ENCODE measurements at places on chromosomes 7 and 10.

GRCh38 chr7:74306730-74307469 lies 17.7 kb downstream of the CLIP2 start:
- DNase-seq: no peak

DNA sequence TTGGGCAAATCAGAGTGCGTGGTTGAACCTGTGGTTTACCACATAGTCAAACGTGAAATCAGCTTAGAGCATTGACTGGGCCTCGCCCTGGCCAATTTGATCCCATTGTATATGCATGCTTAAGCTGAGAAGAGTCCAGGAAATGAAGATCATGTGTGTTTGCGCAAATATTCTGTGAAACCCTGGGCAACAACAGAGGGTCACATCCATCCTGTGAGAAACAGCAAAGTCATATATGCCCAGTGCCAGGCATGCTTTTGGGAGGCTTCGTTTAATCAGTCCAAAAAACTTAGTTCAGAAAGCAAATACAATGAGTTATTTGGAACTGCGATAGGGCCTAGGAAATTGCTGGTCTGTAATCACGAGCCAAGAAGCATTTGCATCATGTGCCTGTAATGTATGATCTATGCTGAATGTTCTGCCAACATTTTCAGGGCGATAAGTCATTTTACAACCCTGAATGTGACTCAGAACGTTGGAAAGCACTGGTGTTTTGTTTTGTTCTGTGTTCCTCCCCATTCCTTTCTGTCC lies 412.1 kb upstream of the CELF2 start:
- DNase-seq: no peak

GRCh38 chr10:120428754-120429153 lies 28.3 kb upstream of the PLPP4 start:
- no peak for DNase-seq

DNA sequence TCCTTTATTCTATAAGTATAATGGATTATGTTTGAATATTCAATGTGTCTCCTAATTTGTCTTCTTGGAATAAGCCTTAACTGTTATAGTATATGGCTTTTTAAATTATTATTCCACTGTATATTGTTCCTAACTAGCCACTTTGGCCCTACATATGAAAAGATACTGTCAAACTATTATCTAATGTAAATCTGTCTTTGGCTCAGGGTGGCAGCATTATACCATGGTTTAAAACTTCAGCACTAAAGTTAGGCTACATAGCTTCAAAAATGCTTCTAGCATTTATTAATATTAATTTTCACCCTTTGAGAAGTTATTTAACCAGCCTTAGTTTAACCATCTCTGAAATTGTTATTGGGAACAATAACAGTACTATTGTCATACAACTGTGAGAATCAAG lies 543.1 kb upstream of the MBL2 start:
- DNase-seq: no peak

GRCh38 chr7:36764929-36765328 lies 40.6 kb upstream of the AOAH start:
- DNase-seq: no peak

GRCh38 chr10:44650691-44651661 lies 260.2 kb upstream of the TMEM72 start:
- no peak for DNase-seq

DNA sequence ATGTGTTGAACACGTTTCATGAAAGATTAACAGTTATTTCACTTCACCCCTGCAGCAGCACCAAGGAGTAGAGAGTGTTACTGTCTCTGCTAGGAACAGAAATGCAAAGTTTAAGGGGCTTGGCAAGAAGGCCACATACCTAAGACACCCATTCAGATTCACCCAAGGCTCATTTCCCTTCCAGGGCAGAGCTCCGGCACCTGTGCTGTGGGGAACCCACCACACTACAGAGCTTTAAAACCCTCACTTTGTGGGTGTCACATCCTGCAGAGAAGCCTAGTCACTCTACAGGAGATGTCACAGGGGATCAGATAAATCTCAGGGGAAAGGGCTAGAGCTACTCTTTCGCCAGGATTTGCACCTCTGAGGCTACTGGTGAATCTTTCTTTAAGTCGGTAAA lies 176.1 kb upstream of the KLF6 start:
- DNase-seq: peak; percentile 74

DNA sequence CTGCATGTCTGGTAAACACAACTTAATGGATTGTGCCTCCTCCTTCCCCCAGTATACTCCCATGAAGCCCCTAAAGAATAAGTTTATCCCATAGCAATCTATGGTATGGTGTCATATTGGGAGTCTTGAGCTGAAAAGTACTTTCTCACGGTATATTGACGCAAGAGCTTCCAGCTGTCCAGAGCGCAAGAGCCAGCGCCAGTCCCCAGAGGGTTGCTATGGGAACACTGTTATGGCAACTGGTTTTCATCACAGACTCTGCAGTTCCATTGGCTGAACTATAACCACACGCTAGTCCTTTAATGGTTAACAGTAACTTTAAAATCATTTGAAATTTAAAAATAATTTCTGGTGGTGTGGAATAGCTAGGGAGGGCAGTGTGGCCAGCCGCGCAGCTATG lies 46.9 kb downstream of the PRPF18 start:
- no peak for DNase-seq

DNA sequence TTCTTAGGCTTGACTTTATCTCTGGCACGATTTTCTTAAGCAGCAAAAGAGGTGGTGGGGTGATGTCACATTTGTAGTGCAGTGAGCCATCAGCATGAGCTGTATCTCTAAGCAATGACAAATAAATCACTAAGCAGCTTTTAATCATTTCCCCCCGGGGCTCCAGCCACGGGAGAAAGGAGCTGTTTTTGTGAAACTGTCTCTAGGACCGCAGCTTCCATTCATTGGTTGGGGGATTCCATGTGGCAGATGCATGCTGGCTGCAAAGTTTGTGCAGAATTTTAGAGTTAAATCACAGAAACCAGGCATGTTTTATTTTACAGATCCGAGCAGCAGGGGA lies 464 bp downstream of the KIAA1217 start:
- DNase-seq: no peak

DNA sequence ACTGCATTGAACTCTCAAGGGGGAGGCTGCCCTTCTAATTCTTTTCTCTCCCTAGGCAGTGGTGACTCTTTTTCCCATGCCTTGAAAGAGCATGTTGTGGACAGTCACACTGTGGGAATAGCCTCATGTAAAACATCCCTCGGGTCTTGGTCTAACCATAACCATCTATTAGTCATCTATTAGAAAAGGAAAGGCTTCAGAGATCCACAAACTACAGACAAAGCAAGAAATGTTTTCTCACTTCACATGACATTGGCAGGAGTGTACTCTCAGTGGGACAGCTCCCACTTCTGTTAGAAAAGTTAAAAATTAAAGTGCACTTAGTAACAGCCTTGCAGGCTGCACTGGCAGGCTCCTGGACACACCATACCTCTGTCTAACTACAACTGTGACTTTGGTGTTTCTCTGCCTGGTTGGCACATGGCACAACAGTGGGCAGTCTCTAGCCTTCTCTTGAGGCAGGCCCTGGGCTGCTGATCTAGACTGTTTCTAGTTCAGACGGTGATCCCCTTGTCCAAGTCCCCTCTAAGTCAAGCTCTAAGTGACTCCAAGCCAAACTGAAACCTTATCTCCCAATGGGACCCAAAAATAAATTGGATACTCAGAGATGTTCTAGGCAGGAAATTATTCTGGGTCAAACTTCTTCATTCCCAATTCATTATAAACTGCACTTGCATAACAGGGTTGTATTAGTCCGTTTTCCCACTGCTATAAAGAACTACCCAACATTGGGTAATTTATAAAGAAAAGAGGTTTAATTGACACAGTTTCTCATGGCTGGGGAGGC lies 57.9 kb upstream of the ITGB1 start:
- DNase-seq: no peak

DNA sequence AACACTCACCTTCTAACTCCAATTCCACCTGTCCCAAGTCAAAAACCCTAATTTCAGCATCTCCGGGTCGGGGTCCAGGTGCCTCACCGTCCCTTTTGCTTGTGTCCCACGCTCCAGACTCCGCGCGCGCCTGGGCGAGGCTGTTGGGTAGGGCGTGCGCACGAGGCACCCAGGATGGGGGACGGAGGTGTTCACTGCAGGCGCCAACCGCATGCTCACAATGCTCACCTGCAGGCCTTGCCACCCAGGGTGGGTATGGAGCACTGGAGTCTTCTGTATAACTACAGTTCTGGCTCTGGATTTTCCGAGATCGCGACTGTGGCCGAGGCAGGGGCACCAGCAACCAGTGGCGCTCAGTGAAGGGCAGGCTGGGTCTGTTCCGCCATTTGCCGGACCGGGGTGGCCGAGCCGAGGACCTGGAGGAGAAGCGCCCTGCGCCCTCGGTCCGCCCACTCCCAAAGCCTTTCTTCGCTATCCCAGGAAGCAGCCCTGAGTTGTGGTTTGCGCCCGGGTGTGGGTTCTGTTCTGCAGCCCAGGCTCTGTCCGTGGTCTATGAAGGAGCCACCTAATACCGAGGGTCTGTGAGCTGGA lies 8.7 kb downstream of the FAM200A start:
- no peak for DNase-seq

DNA sequence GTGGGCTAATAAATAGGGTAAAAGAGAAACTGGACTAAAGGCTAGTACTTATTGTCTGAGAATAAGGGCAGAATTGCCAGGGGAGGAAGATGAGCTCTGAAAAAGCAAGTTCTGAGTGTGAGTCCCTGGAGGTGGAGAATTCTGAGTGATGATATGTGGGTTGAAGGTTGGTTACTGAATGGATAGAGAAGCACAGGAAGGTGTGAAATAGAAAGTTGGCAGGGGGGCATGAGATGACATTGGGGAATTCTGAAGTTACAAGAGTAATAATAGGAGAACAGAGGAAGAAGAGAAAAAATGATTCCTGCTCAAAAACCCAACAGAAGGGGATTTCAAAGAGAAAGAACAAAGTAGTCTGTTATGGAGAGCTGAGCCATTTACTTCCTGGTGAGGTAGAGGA lies 76.9 kb downstream of the PRKCQ start:
- no peak for DNase-seq

- no peak for DNase-seq
Observed at GRCh38 chr10:71678057-71678805, 41.3 kb downstream of the C10orf105 start.

GRCh38 chr7:148700661-148701064 lies 2.0 kb downstream of the CUL1 start:
- DNase-seq: peak; percentile 45

- DNase-seq: no peak
Observed at GRCh38 chr7:25595996-25596395, 367.7 kb upstream of the NPVF start.

DNA sequence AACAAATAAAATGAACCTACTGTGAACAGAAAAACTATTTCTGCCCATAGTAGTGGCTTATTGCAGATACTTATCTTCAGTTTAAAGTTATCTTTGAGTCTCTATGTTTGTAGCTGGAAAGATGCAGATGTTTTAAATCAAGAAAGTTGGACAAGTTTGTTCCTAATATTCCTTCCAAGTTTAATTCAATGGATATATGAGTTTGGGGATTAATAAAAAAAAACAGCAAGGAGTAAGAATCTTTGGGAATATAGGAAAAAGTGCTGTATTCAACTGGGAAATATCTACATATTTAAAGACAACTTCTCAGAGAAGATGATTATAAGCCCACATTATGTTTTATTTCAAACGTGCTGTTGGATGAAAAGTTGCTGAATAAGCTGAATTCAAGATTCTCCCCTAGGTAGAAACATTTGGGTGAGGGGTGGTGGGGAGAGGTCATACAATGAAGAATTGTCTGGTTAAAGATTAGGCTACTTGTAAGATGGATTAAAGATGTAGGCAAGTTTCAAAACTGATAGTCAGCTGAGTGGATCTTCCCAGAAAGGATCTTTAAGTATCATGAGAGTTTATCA lies 1135.2 kb downstream of the CNTNAP2 start:
- DNase-seq: no peak

DNA sequence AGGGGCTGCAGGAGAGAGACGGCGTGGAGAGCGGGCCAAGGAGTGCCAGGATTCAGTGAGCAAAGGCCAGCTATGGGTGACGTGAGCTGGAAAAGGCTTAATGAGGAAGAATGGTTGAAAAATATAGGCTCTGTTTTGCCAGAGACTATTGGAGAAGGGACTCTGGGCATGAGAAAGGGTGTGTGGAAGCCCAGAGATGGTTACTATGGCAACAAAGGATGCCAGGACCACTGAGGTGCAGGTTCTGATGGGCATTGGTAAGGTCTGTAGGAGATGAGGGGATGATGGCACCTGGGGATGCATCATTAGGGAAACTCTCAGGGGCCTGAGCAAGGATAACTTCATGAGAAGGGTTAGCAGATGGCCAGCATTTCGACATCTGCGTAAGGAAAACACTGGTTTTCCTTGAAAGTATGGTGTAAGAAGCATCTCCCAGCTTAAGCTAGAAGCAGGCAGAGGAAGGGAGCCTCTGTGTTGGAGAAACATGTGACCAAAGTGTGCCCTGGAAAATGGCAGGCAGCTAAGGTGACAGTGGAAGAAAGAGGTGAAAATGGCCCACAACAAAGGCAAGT lies 21.6 kb upstream of the FAM180A start:
- DNase-seq: no peak

DNA sequence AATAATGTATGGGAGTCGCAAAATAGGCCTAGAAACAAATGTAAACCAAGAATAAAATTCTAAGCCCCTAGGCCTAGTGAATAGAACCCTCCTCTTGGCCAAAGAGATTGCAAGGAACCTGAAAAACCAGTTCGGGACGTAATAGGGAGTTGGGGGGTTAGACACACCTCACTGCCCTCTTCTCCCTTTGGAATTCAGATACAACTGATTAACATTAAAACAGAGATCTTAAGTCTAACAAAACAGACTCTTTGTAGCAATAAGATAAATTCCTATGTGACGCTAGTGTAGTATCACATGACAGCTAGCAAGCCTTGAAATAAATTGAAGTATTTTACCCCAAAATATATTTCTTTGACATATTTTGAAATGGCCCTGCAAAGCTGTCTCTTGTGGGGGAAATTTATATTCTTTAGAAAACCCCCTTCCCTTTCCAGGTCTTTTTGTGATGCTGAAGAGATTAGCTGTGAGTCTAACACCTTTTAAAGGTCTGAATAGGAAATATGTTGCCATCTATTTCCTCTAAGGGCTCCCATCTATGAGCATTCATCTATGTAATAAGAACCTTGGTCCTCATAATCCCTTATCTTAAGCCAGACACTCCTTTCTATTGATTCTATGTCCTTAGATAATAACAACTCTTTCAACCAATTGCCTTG lies 623.4 kb upstream of the NRG3 start:
- no peak for DNase-seq

- no peak for DNase-seq
Observed at GRCh38 chr10:124081547-124082140, 11.8 kb downstream of the CHST15 start.

DNA sequence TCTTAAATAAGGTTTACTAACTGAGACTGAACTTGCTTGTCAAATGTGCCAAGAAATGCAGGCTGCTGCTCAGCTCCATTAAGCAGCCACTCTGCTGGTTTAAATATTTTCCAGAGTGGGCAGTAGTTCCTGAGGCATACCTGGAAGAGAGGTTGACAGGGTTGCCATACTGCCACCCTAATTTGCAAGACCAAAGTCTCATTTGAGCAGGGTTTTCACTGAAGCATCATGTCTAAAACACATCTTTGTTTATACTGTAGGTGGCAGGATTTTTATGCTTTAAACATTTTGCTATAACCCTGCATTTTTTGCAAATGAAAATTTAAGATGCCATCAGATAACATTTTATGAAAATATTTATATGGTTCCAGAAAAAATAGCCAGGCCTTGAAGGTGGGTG lies 618.0 kb upstream of the LRRTM3 start:
- DNase-seq: no peak

GRCh38 chr10:21337171-21337792 lies 188.2 kb downstream of the SKIDA1 start:
- DNase-seq: no peak

Measured in CD4-positive, alpha-beta T cell treated with Interleukin-6 at 100 ng/mL for 8 hours (primary cell).